ENCODE measurements at places on chromosomes 1 and 21.

GRCh38 chr1:245154429-245155271 lies at the start of gene KIF26B:
KIF26B (plus strand) TSS chr1:245154985; CDS start chr1:245155425, 440 bp downstream.
- no peak for DNase-seq

DNA sequence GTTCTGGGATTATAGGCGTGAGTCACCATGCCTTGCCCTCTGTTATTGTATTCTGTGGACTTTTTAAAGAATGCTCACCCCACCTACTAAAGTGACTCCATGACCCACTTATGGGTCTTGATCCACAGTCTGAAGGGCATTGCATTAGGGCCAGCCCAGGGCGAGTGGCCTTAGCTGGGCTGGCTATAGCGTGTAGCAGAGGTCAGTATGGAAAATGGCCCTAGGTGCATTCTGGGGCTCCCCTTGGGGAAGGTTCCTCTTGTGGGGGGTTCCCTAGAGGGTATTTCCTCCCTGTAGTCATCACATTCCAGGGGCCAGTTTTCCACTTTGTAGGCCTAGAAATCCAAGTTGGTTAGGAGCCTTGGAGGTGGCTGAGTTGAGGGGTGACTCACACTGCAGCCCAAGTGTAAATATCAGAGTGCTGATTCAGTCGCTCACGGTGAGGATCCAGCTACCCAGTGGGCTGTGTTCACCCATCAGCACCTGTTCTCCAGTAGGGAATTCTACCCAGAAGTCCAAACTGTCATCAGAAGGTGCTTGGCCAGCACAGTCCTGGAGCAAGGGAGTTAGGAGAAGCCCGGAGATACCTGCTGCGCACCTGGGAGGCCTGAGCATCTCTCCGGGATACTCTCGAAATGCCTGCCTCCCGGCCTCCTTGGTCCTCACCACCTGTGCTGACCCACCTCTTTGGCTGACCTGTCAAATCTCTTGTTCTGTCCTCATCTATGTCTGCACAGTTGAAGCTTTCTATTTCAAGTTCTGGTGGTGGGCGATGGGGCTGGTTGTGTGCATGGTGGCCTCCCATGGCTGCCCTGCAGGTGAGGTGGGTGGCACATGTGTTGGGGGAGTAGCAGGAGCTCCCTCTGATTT lies 52.2 kb downstream of the NENF start:
- DNase-seq: no peak

GRCh38 chr1:209172286-209172685 lies 411.2 kb upstream of the CAMK1G start:
- no peak for DNase-seq

DNA sequence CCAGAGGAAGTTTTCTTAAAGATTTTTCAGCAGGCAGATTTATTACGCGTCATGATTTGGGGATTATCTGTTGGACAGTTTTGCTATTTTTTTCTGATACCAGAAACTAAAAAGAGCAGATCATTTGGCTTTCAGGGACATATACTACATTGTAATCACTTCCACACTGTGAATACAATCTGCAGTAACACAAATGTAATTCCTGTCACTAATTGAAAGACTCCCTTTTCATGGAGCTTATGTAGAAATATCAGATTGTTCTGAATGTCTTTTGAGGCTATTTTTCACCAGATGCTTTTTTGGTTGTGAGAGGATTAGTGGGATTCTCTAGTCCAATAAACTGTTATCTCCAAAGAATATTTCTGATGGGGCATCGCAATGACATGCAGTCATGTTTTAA lies 464.2 kb downstream of the DISC1 start:
- DNase-seq: no peak

DNA sequence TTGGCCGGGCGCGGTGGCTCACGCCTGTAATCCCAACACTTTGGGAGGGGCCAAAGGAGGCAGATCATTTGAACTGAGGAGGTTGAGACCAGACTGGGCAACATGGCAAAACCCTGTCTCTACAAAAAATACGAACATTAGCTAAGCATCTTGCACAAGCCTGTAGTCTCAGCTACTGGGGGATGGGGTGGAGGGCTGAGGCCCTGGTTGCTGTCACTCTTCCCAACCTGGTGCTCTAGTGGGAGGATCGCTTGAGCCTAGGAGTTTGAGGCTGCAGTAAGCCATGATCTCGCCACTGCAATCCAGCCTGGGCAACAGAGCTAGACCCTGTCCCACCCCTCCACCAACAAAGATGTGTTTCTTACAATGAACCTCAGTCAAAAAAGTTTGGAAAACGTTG lies 2.8 kb downstream of the PHGDH start:
- DNase-seq: no peak

DNA sequence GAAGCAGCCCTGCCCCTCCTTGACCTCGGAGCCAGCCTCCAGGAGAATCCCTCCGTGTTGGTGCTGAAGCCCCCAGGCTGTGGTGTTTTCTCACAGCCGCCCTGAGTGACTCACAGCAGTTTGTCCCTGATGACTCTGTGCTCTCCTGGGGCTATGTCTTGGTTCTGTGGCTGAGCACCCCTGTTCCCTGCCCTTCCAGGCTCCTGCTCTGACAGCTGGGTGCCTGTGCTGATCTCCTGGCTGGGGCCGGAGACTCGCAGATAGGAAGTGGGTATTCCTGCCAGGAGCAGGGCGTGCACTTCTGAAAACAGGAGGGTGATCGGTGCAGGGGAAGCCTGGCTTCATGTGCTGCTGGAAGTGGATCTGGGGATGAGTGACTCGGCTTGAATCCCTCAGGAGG lies 34.5 kb downstream of the POFUT2 start:
- DNase-seq: no peak

DNA sequence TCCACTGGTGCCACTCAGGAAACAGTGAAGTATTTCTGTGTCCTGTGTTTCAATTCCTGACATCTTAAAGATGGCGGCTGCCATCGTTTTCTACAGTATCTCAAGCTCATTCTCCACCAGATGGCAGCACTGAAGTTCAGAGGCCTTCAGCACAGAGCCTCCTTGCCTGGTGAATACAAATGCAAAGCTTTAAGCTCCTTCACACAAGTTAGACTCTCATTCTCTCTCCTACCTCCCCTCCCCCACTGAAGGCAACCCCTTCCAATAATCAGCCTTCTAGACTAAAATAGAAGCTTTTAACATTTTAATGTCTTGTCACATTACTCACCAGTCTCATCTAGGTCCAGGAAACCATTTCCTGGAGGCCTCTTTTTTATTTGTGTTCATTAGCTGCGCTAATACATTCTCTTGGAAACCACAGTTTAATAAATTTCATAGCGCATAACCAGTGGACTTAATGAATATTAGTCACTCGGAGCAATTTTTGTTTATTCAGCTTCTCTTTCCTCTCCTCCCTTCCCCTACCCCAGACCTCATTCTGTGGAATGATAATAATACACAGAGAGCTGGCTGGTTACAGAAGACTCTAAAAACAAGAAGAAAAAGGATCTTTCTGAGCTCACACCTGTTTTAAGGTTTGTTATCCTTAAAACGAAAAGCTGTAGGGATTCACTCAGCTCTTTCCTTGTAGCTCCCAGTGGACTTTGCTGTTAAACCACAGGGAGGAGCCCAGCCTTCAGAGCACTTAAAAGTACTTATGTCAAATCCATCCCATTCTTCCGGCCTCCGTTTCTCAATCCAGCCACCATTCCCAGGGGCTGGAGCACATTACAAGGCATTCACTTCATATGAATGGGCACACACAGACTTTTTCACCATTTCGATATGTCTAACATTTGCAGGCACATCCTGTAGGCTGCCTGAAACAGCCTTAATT lies 384.9 kb downstream of the HLX start:
- peak; percentile 13 for DNase-seq

Data from NK-92 treated with Interleukin-12 subunit alpha and Interleukin-12 subunit beta, amount 100 ng/mL, for 24 hours (cell line).